ENCODE measurements at places on chromosomes 1 and 21.

- DNase-seq, result no peak
These were observed 8.1 kb downstream of the LRRC53 start for GRCh38 chr1:74504125-74504932.

DNA sequence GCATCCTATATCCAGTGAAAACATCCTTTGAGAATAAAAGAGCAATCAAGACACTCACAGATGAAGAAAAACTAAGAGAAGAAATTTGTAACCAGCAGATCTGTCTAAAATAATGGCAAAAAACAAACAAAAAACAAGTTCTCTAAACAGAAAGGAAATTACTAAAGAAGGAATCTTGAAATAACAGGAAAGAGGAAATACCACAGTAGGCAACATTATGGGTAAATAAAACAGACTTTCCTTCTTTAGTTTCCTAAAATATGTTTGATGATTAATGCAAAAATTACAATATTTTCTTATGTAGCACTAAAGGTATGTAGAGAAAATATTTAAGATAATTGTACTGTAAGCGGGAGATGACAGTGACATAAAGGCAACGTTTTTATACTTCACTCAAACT lies 23.5 kb downstream of the SLC19A1 start:
- no peak for DNase-seq

GRCh38 chr1:46175243-46175642 lies 356 bp downstream of the TSPAN1 start:
- no peak for DNase-seq

DNA sequence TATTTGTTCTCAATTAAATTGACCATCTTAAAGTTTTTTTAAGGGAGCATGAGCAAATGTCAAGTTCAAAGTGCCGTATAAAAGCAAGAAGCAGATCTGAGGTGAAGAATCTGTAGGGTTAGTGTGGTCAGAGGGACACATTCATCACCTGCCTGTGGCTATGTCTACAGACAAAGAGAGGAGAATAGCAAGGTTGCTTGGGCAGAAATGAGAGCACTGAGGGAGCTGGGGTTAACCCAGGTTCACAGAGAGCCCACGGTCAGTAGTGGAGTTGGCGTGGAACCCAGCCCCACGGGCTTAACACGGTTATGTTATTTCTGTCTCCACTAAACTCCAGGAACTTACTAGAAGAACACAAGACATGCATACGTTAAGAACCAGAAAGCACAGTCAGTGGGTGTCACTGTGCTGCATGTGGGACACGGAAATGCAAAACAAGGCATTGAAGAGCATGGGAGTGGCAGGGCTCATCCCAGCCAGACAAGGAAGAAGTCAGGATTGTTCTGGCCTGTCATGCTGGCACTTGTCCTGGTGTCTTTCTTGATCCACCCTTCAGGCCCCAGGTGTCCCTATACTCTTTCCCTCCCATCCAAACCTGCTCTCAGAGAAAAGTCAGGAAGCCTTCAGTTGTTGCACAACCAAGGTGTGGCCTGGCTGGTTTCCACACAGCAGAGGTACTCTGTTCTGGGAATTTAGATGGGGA lies 95.5 kb upstream of the IVNS1ABP start:
- no peak for DNase-seq

- no peak for DNase-seq
These were observed 612 bp upstream of the CD52 start for GRCh38 chr1:26317146-26317545.

- no peak for DNase-seq
These were observed 73.6 kb downstream of the TPR start for GRCh38 chr1:186301448-186301847.

Measured in stimulated activated CD8-positive, alpha-beta memory T cell treated with anti-CD3 and anti-CD28 coated beads, Interleukin-4, amount 100 ng/mL, for 1 hour (primary cell).